CD8-positive, alpha-beta memory T cell (primary cell): ENCODE measurements at places on chromosomes 6 and 20. TPM values are rescaled to one million over a fixed set of nuclear protein-coding genes. Genes with fewer than 3 reads are reported as not detected.
A peak's percentile ranks its signal among the peaks of the same experiment; 100 is the strongest.

Gene CCR6
- 47.3 TPM for polyA plus RNA-seq

Gene PLCB4
- polyA plus RNA-seq = not detected

Gene C6orf132
- not detected for polyA plus RNA-seq

- no peak overlapping the region for H3K27ac ChIP-seq
- no peaks in the 10 kb centered on the region for H3K27me3 ChIP-seq
- no peak overlapping the region for H3K4me3 ChIP-seq
Measured at GRCh38 chr6:131175564-131175963, 40.3 kb downstream of the AKAP7 start.

DNA sequence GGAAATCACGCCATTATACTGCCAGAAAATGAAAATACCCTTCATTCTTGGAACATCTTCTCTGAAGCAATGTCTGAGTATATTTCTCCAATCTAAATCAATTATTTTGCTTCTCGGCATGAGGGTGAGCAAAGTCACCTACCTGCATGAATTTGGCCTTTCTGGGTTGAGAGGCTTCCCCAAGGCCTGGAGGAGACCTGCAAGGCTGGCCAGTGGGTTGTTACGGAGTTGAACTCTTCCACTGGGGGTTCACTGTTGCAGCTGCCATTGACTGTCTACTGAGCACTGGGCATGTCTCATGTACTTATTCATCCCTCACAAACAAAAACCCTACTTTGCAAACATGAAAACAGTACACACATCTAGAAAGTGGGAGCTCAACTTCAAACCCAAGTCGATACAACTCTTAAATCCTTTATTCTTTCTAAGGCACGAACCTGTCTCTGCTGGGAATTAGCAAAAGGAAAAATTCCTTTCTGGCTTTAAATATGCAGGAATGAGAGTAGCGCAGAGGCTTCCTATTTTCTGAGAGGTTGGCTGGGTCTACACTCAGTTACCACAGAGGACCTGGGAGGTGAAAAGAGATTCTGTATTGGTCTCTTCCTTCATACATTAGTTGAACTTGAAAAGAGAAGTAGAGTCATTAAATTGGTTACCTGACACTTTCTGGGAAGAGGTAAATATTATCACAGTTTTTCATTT is 87.6 kb upstream of the SGK1 start:
- H3K27ac ChIP-seq = no peak overlapping the region
- DNase-seq = no peak
- H3K4me1 ChIP-seq = no peaks in the 10 kb centered on the region
- H3K27me3 ChIP-seq = no peaks in the 10 kb centered on the region

DNA sequence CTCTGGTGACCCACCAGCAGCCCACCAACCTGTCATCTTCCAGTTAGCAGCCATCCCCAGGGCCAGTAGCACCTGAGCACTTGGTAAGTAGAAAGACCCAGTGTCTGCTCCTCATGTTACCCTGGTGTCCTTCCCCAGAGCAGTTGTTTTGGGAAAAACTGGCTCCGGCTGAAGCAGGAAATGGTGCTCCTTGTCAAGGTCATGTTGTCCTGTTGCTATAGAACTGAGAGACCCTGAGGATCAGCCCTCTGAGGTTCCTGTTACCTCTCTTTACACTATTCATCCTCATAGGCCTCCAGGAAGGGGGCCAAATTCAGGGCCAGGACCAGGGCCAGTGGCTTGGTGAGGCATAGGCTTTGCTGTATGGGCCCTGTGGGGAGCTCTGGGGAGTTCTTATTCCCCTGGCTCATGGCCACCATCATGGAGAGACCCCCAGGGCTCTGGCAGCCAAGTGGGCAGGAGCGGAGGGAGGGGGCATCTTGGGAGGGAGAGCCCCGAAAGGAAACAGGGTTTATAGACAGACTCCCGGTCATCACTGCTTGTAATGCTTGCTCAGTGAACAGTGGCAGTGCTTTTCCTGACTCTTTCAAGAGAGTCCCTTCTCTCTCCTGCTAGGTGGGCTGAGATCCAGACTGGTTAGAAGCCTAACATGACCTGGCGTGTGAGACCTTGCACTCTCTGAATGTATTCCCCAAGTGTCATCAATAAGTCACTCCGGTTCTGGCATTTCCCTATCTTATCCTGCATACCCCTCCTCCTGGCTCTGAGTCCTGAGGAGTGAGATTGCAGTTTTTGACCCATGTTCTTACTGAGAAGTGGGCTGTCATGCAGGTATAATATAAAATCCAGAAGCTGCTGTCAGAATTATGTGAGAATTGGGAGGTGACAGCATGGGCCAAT is 50.7 kb downstream of the PPARD start:
- DNase-seq = no peak
- no peak overlapping the region for H3K4me3 ChIP-seq
- peak overlapping the region; percentile 17 for H3K27ac ChIP-seq
- H3K36me3 ChIP-seq = no peaks in the 10 kb centered on the region

- H3K36me3 ChIP-seq = no peaks in the 10 kb centered on the region
- H3K4me3 ChIP-seq = no peak overlapping the region
- no peak overlapping the region for H3K27ac ChIP-seq
Measured at GRCh38 chr6:40395066-40395697, 192.0 kb downstream of the LRFN2 start.

DNA sequence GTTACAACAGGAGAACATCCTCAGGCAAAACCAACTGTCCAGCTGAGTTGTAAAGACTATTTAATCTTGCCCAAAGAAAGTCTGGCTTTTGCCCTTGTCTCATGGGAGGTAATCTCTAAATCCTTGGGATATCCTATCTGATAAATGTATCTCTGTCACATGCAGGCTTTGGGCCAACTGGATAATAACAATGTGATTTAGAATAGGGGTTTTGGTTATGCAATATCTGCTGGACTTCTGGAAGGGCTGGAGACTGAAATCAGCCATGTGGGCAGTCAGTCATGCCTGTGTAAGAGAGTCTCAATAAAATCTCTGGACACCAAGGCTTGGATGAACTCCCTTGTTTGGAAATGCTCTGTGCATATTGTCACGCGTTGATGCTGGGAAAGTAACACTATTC is 56.3 kb upstream of the PRL start:
- no peak overlapping the region for H3K27ac ChIP-seq
- no peaks in the 10 kb centered on the region for H3K27me3 ChIP-seq
- no peaks in the 10 kb centered on the region for H3K4me1 ChIP-seq
- no peaks in the 10 kb centered on the region for H3K36me3 ChIP-seq
- no peak for DNase-seq

DNA sequence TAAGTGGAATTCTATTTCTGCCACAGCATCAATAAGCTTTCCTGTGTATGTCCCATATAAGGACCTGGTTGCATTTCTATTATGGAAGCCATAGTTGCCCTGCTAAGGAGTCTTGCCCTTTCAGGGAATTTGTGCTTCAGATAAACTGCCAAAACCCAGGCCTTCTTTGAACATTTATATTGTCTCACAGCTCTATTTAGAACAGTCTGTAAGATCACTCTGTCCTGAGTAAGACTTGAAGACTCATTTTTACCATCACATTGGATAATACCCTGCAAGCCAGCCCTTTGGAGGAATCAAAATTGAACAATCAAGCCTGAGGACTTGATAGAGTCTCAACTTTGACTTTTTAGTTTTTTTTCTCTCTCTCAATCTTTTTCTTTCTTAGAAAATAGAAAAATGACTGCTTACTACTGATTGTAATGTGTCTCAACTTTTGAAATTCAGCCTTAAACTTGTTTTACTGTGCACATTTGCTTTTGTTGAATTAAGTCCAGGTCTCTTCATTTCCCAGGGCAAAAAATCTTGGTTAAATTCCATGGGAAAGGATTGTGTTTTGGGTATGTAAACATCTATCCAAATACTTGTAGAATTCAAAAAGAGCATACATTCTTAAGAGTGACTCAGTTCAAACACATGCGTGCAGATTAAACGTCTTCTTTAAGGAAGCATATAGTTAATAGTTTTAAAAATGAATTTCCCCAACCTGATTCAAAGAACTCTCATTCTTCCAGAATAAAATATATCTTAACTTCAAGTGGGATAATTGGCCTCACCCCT is 91.2 kb downstream of the PLCB1 start:
- H3K27ac ChIP-seq = no peak overlapping the region
- H3K4me1 ChIP-seq = no peaks in the 10 kb centered on the region
- H3K36me3 ChIP-seq = no peaks in the 10 kb centered on the region
- no peak for DNase-seq
- H3K4me3 ChIP-seq = no peak overlapping the region

DNA sequence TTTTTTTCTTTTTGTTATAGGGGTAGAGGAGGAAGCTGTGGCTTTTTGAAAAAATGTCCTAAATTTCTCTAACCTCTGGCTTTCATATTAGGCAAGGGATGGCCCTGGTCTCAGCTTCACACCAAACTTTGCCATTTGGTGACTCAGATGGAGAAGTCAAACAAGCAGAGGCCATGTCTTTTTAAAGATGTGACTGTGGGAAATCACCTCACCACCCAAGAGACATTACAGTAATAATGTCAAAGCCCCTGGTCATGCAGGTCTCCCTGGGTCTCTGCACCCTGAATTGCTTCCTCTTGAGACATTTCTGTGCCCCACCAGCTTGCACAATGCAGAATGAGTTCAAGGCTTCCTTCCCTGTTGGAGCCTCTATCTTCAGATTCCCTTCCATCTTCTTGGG is 39.5 kb upstream of the ADGRF5 start:
- no peaks in the 10 kb centered on the region for H3K36me3 ChIP-seq
- H3K27ac ChIP-seq = no peak overlapping the region
- no peaks in the 10 kb centered on the region for H3K27me3 ChIP-seq
- DNase-seq = no peak
- no peaks in the 10 kb centered on the region for H3K4me1 ChIP-seq
- H3K4me3 ChIP-seq = no peak overlapping the region

GRCh38 chr6:43454696-43455530 is 435 bp downstream of the DLK2 start:
- H3K27me3 ChIP-seq = no peaks in the 10 kb centered on the region
- no peaks in the 10 kb centered on the region for H3K36me3 ChIP-seq
- DNase-seq = peak; percentile 8
- no peak overlapping the region for H3K27ac ChIP-seq
- H3K4me1 ChIP-seq = peaks cover 11% of the 10 kb centered on the region

GRCh38 chr20:31746068-31746878 is 7.2 kb downstream of the TPX2 start:
- H3K4me3 ChIP-seq = no peak overlapping the region
- no peak overlapping the region for H3K27ac ChIP-seq
- H3K36me3 ChIP-seq = no peaks in the 10 kb centered on the region
- H3K27me3 ChIP-seq = no peaks in the 10 kb centered on the region
- DNase-seq = no peak
- no peaks in the 10 kb centered on the region for H3K4me1 ChIP-seq

- H3K27me3 ChIP-seq = no peaks in the 10 kb centered on the region
- H3K27ac ChIP-seq = no peak overlapping the region
- H3K4me3 ChIP-seq = no peak overlapping the region
- no peaks in the 10 kb centered on the region for H3K4me1 ChIP-seq
Measured at GRCh38 chr20:19929481-19930145, 87.5 kb upstream of the NAA20 start.
